Transverse colon (tissue), 4 donors: ENCODE measurements at places on chromosomes 16 and 17. TPM values are rescaled to one million over a fixed set of nuclear protein-coding genes. Genes with fewer than 3 reads are reported as not detected.

PTX4 gene
- total RNA-seq: not detected

DNA sequence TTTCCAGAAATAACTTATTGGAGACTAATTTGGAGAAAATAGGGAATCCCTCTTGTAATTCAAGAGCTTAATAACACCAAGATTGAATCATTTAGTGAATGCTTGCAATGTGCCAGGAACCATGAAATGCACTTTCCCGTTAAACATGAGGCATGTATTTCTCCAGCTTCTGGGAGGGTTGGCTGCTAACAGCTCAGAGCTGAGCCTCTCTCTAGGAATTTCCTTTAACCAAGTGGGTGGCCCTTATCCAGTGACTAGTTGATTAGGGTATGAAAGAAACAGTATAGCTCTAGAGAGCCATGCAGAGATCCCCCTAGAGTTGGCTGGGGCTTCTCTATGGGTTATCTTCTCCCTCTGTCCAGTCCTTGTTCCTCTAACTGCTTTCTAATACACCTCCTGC, 356.4 kb upstream of the GOT2 start:
- no peaks in the 10 kb centered on the region for H3K4me1 ChIP-seq
- H3K4me3 ChIP-seq: no peak overlapping the region
- no peak for DNase-seq
- no peaks in the 10 kb centered on the region for H3K27me3 ChIP-seq
- no peak overlapping the region for H3K27ac ChIP-seq

GRCh38 chr16:10817963-10818941, at the start of gene TVP23A:
TSS of gene TVP23A (minus strand) at chr16:10818794. CDS start at chr16:10818493, 301 bp downstream.
- no peak for DNase-seq
- H3K4me1 ChIP-seq: no peaks in the 10 kb centered on the region
- peaks cover 13% of the 10 kb centered on the region for H3K27me3 ChIP-seq
- H3K36me3 ChIP-seq: no peaks in the 10 kb centered on the region
- no peak within 1 kb of the TSS for H3K4me3 ChIP-seq

GRCh38 chr16:28924399-28924761, 658 bp downstream of the RABEP2 start:
- H3K27me3 ChIP-seq: no peaks in the 10 kb centered on the region
- H3K27ac ChIP-seq: peak overlapping the region; percentile 99
- H3K36me3 ChIP-seq: no peaks in the 10 kb centered on the region
- peak; percentile 47 for DNase-seq
- H3K4me3 ChIP-seq: peak overlapping the region; percentile 53
- peaks cover 20% of the 10 kb centered on the region for H3K4me1 ChIP-seq

GRCh38 chr17:71349908-71350600, 770.8 kb upstream of the SOX9 start:
- DNase-seq: no peak
- no peak overlapping the region for H3K27ac ChIP-seq
- no peak overlapping the region for H3K4me3 ChIP-seq
- no peaks in the 10 kb centered on the region for H3K4me1 ChIP-seq
- no peaks in the 10 kb centered on the region for H3K27me3 ChIP-seq

DNA sequence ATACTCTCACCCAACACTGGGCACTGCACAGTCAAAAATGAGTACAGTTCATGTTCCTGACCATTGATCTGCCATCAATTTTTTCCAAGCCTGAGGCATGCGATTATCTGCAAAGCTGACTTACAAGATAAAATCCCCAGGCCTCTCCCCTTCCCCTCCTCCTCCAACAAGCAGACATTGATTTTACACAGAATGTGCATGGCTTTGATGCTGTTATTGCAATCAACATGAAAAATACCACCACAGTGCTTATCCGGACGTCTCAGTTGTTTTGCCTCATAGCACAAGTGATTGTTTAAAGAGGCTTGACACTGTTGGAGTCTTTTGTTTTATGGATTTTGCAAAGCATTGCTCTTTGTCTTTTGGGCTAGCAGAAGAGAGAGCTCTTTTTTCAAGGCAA, 163.8 kb downstream of the TOX3 start:
- H3K36me3 ChIP-seq: no peaks in the 10 kb centered on the region
- no peaks in the 10 kb centered on the region for H3K27me3 ChIP-seq
- H3K4me3 ChIP-seq: no peak overlapping the region
- DNase-seq: no peak
- H3K4me1 ChIP-seq: peaks cover 9% of the 10 kb centered on the region
